ENCODE measurements at places on chromosomes 5 and 9.

GRCh38 chr9:121790841-121791240 lies 139.4 kb downstream of the DAB2IP start:
- DNase-seq, result no peak

DNA sequence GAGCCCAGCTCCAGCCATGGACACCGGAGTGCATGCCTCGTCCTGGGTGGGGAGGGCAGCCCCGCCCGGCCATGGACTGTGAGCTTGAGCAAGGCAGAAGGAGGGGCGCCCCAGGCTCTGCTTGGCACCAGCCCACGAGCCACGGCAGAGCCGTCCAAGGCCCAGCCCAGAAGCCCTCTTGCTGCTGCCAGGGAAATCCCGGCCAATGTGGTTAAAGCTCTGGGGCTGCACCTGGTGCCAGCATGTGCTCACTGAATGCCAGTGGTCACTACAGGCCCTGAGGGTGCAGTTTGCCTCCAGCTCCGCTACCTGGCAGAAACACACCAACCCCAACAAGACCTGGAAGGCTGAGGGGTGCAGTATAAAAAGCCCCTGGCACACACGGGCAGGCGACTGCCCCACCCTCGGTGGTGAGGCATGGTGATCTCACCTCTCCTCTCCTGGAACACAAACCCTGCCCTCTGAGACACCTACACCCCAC lies 11.8 kb downstream of the BRD3 start:
- no peak for DNase-seq

DNA sequence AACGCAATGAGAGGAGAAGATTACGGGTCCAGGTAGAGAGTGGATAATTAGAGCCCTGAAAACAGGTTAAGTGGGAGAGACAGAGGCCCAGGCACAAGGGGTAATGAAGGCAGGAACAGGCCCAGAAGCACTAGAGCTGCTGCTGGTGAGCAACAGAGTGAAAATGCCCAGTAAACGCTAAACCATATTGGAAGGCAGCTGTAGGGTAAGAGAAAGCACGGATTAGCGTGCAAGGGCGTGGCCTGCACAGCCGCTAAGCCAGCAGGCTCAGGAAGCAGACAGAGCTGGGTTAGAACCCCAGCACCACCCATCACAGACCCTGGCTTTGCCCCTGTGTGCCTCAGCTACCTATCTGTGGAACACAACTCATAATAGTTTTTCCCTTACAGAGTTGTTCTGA lies 93.2 kb downstream of the PAX5 start:
- no peak for DNase-seq

DNA sequence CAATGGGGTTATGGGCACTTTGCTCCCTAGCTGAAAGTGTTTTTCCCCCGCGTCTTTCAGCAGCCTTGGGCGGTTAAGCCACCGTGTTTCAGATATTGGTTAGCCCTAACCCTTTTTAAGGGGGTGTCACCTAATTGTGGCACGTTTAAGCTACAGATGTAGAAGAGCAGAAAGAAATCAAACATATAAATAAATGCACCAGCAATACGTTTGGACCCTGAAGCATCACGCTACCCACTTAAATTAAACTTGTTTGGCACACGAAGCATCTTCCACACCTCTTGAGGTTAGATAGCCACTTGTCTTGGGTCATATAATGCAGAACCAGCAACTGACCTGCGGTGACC lies 768 bp downstream of the YTHDC2 start:
- no peak for DNase-seq

All from activated CD8-positive, alpha-beta memory T cell treated with anti-CD3 and anti-CD28 coated beads for 1 hour (primary cell).